GM23338 (cell line): ENCODE measurements at places on chromosomes 6 and 20. TPM values are rescaled to one million over a fixed set of nuclear protein-coding genes. Genes with fewer than 3 reads are reported as not detected.
A peak's percentile ranks its signal among the peaks of the same experiment; 100 is the strongest.

The KIF25 gene
- total RNA-seq: 0.69 and 1.5 TPM in 2 replicates

GRCh38 chr6:142395768-142396231 is 94.0 kb downstream of the ADGRG6 start:
- DNase-seq: no peak

The JAG1 gene
- 42.0 and 46.5 TPM in 2 replicates for total RNA-seq

- DNase-seq: no peak
Observed at GRCh38 chr6:50963952-50964351, 145.3 kb downstream of the TFAP2B start.

The BIRC7 gene
- 0.24 TPM in 1 of 2 replicates, not detected in the other for total RNA-seq

DNA sequence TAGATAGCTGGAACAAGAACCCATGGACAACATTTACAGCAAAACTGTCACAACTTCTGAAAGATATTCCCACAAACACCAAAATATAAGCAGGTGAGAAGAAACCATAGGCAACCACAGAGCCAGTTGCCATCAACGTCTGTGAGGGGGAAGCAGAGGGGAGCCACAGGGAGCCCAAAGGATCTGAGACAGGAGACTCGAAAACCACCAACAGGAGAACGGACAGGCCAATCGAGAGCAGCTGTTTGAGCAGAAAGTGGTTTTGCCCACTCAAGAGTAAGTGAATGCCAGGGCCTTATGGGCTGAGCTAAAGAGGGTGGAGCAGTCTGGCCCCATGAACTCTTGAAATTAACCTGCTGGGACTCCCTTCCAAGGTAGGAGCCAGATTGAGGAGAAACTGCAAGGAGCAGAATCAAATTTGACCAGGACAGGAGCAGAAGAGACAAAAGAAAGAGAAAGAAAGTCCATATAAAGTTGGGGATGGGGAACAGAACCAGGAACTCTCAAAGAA is 195.4 kb downstream of the ANKRD60 start:
- no peak for DNase-seq

The SH3BGRL2 gene
- 23.8 and 24.5 TPM in 2 replicates for total RNA-seq

DNA sequence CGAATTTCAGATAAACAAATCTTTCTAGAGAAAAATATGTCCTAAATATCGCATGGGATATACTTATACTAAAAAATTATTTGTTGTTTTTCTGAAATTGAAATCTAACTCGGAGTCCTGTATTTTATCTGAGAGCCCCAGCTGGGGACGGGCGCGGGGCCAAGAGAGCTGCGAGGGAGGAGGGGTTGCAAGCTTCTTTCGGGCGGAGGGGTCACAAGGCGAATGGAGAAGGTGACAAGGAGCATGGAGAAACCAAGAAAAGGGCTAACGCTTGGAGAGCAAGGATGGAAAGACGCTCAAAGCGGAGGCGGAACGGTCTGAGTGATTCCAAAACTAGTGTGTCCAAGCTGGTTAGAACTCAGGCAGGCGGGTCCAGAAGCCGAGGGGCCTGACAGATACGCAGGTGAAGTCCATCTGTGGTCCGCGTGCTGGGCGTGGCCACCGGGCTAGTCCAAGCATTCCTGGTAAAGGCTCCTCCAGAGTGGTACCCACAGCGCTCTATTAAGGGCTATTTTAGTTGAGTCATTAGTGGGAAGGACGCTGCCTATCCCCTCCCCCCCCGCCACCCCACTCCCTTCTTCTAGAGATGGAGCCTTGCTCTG is 41.5 kb upstream of the ZNFX1 start:
- DNase-seq: peak; percentile 18
